ENCODE measurements at places on chromosomes 5 and 9. TPM values are rescaled to one million over a fixed set of nuclear protein-coding genes. Genes with fewer than 3 reads are reported as not detected.

Gene AOPEP
- 668 TPM for total RNA-seq

Gene SNAPC3
- 39.4 TPM for total RNA-seq

Gene ACTL7A
- not detected for total RNA-seq

Gene PRDM9
- total RNA-seq: not detected

Gene SLIT3
- 80.1 TPM for total RNA-seq

Gene OR13J1
- total RNA-seq: not detected

Gene LOX
- total RNA-seq: 32.9 TPM

Gene MLANA
- not detected for total RNA-seq

Gene GRXCR2
- not detected for total RNA-seq

Gene OTULINL
- 6.4 TPM for total RNA-seq

Gene BARHL1
- total RNA-seq: not detected

Gene LRRC19
- not detected for total RNA-seq

Gene CAPSL
- total RNA-seq: not detected

Gene FOXD4L6
- total RNA-seq: not detected

Gene SPINK7
- not detected for total RNA-seq

Gene APBA1
- total RNA-seq: 9.5 TPM

Gene PCDHGB2
- total RNA-seq: 13.4 TPM

Gene STOML2
- total RNA-seq: 51.7 TPM

Gene ADRA1B
- 53.3 TPM for total RNA-seq

Gene DDX4
- not detected for total RNA-seq

Gene ARHGEF39
- total RNA-seq: 1.2 TPM

Gene PCDHB8
- 0.95 TPM for total RNA-seq

Gene PDE6A
- not detected for total RNA-seq

Gene DNAJC21
- 44.2 TPM for total RNA-seq

Gene CAVIN4
- 0.21 TPM for total RNA-seq

Gene MEIKIN
- not detected for total RNA-seq

Gene SLC26A2
- total RNA-seq: 32.0 TPM

Gene OGN
- 600 TPM for total RNA-seq

Gene MYOT
- 16.4 TPM for total RNA-seq

Gene PCDHA12
- 0.68 TPM for total RNA-seq

Gene ZCCHC9
- total RNA-seq: 22.1 TPM

Gene ABL1
- 62.8 TPM for total RNA-seq

Gene NCS1
- 50.8 TPM for total RNA-seq

Gene CEL
- 0.78 TPM for total RNA-seq

Gene OSMR
- total RNA-seq: 79.2 TPM

Gene FAXDC2
- total RNA-seq: 70.5 TPM

Gene MELK
- total RNA-seq: not detected

Gene SLC6A18
- total RNA-seq: not detected

Gene LHX3
- total RNA-seq: not detected

Gene ABO
- total RNA-seq: 0.21 TPM

Gene FBP2
- total RNA-seq: not detected

Gene C5orf58
- not detected for total RNA-seq

Gene EIF4EBP3
- not detected for total RNA-seq

Gene PHYHD1
- total RNA-seq: 36.3 TPM

Gene PCDHGA9
- 12.0 TPM for total RNA-seq

Gene TAF11L5
- not detected for total RNA-seq

Gene EPB41L4B
- total RNA-seq: 1.1 TPM

Gene STK32A
- 9.5 TPM for total RNA-seq

Gene PCDHB12
- 7.3 TPM for total RNA-seq

Gene RALGPS1
- total RNA-seq: 7.6 TPM

Gene SPINK6
- not detected for total RNA-seq
